A549 treated with Mapracorat at 1 μM for 4 hours (cell line): ENCODE measurements at places on chromosomes 16 and 17. TPM values are rescaled to one million over a fixed set of nuclear protein-coding genes. Genes with fewer than 3 reads are reported as not detected.

The TBC1D26 gene
- total RNA-seq: not detected in 5 replicates

The HS3ST3A1 gene
- total RNA-seq: 0.32 TPM in 1 of 5 replicates, not detected in the others

The PLCG2 gene
- 2.4 to 5.0 TPM (median 4.1 TPM) in 5 replicates for total RNA-seq

The DNAH17 gene
- 0.80 to 1.2 TPM (median 0.98 TPM) in 5 replicates for total RNA-seq

The GP1BA gene
- total RNA-seq: not detected in 5 replicates

The EFCAB13 gene
- 1.8 to 3.2 TPM (median 1.9 TPM) in 5 replicates for total RNA-seq

The SEZ6L2 gene
- total RNA-seq: 15.1 to 22.3 TPM (median 19.9 TPM) in 5 replicates

The MYH8 gene
- total RNA-seq: not detected in 5 replicates

The NACA2 gene
- total RNA-seq: not detected in 5 replicates

The SLC9A5 gene
- total RNA-seq: 1.1 to 1.9 TPM (median 1.5 TPM) in 5 replicates

The DNAI2 gene
- total RNA-seq: not detected in 5 replicates
